T-helper 1 cell (primary cell): ENCODE measurements at places on chromosomes 7 and 10.

- no peak for DNase-seq
Observed at GRCh38 chr10:130218936-130219335, 82.7 kb downstream of the GLRX3 start.

- no peak for DNase-seq
Observed at GRCh38 chr10:125983161-125983560, 86.8 kb downstream of the FANK1 start.

GRCh38 chr7:16055263-16055976 lies 365.9 kb downstream of the CRPPA start:
- DNase-seq: no peak

DNA sequence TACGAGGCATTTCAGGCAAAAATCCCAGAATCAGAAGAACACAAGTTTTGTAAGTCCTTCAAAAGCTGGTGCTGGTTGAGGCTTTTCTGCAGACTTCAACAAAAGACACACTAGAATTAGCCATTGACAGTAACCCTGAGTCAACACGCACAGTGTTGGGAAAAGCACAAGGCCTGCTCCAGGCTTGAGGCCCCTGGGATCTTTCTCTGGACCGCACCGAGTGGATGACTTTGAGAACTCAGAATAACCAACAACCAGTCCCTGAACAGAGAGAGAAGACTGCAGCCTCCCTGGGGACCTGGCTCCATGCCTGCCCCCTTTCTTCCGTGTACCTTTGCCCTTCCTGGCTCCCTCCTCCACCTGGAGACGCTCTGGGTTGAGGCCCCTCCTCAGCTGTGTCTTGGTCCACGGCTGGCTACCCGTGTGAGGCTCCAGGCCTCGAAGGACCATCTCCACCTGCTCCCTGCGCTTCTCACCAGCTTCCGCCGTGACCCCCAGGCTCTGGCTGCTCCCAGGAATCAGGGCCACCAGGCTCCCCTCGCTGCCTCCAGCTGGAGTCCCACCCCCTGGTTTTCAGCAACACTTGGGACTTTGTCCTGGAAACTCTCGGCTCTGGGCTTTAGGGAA lies 28.4 kb downstream of the DIP2C start:
- no peak for DNase-seq

DNA sequence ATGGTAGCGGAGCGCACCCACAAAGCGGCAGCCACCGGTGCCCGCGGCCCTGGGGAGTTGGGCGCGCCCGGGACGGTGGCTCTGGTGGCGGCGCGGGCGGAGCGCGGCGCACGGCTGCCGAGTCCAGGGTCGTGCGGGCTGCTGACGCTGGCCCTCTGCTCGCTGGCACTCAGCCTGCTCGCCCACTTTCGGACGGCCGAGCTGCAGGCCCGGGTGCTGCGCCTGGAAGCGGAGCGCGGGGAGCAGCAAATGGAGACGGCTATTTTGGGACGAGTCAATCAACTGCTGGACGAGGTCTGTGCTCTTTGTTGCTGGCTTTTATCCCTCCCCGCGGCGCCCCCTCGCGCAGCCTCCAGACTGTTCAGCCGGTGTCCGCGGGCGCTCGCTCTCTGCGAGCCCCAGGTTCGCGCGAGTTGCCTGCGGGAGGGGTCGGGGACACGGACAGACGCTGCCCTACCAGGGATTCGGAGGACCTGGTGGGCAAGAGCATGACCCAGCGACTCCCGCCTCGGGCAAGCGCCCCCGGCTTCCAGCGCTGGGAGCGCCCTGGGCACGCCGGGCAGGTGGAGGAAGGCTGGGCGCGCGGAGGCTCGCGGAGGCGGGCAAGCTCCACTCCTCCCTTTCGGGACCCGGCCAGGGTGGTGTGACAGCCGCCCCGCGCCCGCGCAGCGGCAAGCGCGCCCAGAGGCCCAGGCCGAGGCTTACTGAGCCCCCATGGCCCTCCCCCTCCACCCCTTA lies 887 bp downstream of the COL13A1 start:
- DNase-seq: no peak

- DNase-seq: no peak
Observed at GRCh38 chr10:86635402-86635801, 18.9 kb upstream of the OPN4 start.

DNA sequence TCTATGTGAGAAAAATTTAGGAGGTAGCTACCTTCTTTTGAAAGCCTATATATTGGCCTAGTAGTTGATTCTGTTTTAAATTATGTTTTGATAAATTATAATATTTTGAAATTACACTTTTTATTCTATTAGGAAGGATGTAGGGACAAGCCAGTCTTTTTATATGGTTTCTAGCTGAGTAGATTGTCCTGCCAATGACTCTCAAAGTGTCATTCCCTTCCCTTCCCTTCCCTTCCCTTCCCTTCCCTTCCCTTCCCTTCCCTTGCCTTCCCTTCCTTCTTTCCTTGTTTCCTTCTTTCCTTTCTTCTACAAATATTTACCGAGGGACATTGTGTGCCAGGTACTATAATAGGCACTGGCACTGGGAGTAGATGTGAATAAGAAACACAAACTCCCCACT lies 99.7 kb upstream of the HDAC9 start:
- no peak for DNase-seq
